Stimulated activated CD4-positive, alpha-beta T cell treated with anti-CD3 and anti-CD28 coated beads, Interleukin-2, amount 100 ng/mL, for 24 hours (primary cell): ENCODE measurements at places on chromosomes 7 and 10.

DNA sequence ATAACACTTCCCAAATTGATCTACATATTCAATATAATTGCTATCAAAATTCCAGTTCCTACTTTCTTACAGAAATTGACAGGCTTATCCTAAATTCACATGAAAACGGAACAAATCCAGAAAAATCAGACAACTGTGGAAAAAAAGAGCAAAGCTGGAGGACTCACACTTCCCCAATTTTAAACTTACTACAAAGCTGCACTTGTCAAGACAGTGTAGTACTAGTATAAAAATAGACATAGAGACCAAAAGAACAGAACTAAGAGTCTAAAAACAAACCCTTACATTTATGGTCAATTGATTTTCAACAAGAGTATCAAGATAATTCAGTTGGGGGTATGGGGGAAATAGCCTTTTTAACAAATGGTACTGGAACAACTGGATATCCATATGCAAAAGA is 27.5 kb downstream of the LMBR1 start:
- no peak for DNase-seq

- DNase-seq: no peak
These were observed 110.8 kb upstream of the EGFR start for GRCh38 chr7:54907981-54908380.

- no peak for DNase-seq
These were observed 892.6 kb downstream of the XPNPEP1 start for GRCh38 chr10:109030581-109031210.

DNA sequence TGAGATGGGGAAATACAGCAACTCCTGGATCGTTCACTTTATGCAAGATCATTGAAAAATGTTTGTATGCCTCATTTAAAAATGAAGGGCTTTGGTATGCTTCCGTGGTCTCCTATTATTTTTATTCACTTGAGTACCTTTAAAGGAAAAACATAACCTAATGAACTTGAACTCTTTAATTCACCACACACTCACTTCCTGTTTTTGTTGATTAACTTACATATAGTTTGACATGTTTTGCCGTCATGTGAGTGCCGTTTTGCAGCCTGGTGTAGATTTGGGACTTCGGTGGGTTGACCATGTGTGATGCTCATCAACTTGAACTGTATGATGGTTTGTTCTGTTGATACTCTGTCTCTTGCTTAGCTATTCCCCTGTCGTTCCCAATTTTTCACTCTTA is 28.9 kb downstream of the CASP7 start:
- DNase-seq: no peak

DNA sequence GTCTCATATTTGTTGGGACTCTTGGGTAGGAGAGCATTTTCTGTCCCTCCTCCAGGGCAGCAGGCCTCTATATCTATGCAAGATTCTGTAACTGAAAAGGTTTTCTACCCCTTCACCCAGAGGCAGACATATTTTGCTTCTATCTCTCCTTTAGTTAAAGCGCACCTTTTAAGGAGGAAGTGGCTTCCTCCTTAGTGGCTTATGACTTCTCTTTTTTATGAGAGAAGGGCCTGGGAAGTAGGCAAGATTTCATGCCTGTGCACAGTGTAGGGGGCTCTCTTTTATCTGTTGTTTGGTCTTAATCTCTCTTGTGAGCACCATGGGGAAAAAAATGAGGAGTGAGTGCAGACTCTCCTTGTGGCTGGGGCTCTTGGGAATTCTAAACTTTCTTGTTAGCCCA is 122.1 kb downstream of the LRMDA start:
- DNase-seq: no peak

DNA sequence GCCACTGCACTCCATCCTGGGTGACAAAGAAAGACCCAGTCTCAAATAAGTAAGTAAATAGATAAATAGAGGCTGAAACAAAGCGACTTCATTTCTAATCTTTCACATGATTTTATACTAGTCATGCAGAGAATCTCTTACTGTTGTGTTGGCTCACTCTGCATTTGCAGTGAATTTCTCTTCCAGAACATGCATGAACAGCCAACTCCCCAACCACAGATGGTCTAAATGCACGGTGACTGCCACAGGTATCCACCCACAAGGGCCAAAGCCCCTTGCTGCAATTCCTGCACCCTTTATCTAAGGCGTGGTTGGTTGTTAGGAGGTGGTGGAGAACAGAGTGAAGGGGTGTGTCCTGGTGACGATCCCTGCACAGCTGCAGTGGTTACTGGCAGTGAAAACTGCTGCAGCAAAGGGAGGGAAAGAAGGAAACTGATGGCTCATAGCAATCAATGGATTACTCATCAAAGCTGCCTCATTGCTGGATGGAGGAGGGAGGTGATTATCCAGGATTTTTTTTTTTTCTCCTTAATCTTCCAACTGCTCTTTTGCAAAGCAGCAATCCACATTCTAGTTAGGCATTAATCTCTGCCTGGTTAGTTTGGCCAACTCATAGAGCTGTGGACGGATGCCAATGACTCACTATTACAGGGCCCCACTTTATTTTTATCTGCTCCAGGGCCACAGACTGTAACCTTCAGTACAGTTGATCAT is 50.6 kb downstream of the PRTFDC1 start:
- DNase-seq: peak; percentile 18

DNA sequence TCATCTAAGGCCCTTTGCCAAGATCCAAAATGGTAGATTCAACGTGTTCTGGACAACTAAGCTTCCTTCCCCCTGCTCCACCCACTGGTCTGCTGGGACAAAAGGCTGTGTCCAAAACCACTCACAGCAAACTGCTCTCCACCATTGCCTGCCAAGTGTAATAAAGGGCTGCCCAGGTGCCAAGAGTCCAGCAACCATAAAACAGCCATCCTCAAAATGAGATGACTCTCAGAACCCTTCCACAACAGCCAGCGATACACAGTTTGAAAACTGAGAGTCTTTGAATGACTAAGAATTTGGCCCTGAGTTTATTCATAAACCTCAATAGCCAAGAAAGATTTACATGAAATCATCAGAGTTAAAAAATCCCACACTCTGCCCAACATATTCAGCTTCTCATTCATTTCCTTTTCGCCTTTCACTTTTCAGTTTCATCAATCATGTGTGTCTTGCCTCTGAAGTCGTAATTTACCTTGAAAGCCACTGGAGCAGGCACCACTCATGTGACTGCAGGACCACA is 658.1 kb upstream of the MGMT start:
- no peak for DNase-seq

- no peak for DNase-seq
These were observed 78.1 kb upstream of the PHYHIPL start for GRCh38 chr10:59098387-59098786.

DNA sequence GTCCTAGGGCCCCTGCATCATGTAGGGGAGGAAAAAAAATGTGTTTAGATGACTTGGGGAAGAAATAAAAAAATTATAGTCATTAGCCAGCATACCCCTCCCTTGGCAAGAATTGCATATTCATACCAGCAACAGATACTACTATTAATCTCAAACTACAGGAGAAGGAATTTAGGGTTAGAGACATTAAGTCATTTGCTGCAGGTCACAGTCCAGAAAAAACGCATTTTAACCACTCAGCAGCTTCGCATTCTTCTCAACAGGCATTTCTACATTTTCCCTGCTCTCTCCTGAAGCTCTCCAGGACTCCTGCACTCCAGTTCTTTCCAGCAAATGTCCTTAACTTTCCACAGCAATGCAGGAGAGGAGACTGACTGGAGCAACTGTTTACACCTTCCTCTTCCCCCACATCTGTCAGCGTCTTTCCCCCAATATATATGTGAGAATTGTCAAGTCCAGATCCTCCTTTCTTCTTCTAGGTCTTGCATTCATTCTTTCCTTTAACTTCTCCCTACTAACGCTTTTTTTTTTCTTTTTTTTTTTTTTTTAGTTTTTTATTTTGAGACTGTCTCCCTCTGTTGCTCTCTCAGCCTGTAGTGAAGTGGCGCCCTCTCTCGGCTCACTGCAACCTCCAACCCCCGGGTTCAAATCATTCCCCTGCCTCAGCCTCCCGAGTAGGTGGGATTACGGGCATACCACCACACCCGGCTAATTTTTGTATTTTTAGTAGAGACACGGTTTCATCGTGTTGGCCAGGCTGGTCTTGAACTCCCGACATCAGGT is 35.6 kb downstream of the PRPS1L1 start:
- peak; percentile 46 for DNase-seq

GRCh38 chr7:95095966-95096540 is 188.7 kb downstream of the PPP1R9A start:
- DNase-seq: no peak

DNA sequence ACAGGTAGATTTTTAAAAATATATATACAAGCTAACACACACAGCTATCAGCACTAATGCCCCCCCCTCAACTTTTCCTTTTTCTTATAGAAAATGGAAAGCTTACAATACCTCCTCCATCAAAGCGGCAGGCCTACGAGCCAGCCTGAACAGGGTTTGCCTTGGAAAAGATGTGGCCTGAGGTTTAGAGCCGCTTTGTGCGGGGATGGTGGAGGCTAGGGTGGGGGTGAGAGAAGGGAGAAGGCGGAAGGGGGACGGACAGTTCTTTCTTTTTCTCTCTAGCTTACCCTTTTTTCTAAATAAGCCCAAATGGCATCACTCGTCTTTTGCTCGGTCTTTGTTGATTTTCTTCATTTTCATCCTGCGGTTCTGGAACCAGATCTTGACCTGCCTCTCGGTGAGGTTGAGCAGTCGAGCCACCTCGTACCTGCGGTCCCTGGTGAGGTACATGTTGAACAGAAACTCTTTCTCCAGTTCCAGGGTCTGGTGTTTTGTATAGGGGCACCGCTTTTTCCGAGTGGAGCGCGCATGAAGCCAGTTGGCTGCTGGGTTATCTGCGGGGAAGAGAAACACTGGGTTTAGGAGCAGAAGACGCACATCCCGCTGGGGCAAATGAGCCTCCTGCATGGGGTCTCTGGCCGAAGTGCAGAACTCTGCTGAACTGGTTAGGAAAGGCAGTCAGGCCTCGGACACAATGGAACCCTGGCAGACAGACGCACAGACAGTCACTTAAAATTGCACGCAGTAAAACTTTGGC is 1.9 kb downstream of the HOXA9 start:
- DNase-seq: no peak

- no peak for DNase-seq
These were observed 127.8 kb upstream of the ADCY1 start for GRCh38 chr7:45446195-45446944.

GRCh38 chr10:71684356-71685173 is 35.0 kb downstream of the C10orf105 start:
- DNase-seq: peak; percentile 30

DNA sequence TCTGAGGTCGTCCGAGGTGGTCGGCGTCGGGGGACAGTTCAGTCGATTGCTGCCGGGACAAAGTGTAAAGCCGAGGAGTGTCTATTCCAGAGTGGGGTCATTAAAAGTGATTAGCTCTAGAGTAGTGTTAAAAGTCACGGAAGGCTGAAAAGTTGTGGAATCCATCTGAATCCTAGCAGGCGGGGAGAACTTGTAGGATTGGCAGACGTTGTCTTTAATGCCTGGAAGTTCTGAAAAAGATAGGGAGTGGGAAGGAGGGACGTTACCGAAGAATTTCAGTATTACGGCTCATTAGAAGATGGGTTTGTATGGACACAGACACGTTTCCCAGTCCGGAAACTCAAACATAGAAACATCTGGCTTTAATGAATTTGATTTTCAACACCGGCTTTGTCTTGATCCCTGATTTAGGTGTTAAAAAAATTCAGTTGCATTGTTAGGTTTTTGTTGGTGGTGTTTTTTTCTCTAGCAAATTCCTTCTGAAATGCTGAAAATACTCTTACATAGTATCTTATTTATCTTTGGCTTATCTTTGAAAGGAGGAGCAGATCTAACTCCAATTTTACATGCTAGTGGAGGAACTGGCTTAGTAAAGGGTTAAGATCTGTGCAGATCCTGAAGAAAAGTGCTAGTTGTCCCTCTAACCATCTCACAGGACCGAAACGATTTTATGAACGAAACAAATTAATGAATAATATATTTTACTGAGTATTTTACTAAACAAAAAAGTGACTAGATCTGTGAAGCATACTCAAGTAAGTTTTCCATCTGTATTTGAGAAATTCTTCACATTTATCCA is 900 bp downstream of the MKLN1 start:
- no peak for DNase-seq

GRCh38 chr7:22406715-22407114 is 49.8 kb upstream of the RAPGEF5 start:
- DNase-seq: no peak

- DNase-seq: no peak
These were observed 13.5 kb upstream of the ELMO1 start for GRCh38 chr7:37462138-37462537.

- DNase-seq: no peak
These were observed 37.0 kb downstream of the DPYSL4 start for GRCh38 chr10:132223611-132224342.

GRCh38 chr7:153522261-153522660 is 529.9 kb upstream of the DPP6 start:
- no peak for DNase-seq

DNA sequence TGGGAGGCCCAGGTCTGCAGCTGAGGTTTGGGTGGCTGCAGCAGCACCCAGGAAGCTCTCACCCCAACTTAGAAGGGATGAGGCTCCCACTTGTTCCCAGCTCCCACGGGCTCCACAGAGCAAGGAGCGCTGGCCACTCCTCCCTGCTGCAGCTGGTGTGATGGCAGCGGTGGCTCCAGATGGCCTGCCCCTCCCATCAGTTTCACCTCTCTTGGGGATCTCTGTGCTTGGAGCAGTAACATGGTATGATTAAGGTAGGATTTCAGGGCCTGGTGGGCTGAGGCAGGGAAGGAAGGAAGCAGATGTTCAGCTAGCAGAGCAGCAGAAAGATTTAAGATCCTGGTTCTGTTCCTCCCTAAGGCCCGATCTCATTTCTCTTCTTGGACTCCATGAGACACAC is 66.8 kb upstream of the KIF5B start:
- DNase-seq: no peak

- DNase-seq: no peak
These were observed 171.8 kb downstream of the SEMA3D start for GRCh38 chr7:85014936-85015660.

- no peak for DNase-seq
These were observed 40.3 kb downstream of the AGAP3 start for GRCh38 chr7:151126491-151127137.

GRCh38 chr7:138338361-138338760 is 121.7 kb upstream of the TRIM24 start:
- no peak for DNase-seq

DNA sequence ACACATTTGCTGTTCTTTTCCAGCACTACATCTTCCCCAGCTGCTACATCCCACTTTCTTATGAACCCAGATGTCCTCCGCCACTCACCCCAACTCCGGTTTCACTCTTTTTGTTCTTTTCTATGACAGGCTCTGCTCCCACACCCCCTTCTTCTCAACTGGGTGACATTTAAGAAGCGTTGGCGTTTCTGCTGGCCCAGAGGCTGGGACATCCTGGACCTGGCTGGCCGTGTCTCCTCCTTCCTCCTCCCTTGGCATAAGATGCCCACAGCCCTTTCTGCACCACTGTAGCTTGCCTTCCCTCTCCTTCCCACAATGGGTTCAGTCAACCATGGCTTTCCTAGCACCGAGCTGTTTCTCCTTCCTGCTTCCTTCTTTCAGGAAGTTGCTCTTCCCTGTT is 9.4 kb upstream of the CALML5 start:
- no peak for DNase-seq

DNA sequence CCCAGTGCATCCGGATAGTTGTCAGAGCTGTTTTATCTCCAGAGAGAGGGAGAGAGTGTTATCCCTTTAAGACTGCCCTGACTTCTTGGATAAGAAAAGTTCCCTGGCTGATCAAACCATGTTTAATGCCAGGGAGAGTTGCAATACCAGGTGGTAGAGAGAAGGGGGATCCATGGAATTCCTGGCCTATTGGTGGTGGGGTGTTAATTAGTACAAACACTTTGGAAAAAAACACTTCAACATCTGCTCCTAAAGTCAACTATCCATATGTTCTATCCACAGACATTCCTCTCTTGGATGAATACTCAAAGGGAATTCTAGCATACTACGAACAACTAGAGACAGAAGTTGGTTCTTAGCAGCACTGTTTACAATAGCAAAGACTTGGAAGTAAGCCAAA is 307.2 kb downstream of the TCERG1L start:
- DNase-seq: no peak
